ENCODE measurements at places on chromosomes 1 and 21.
A peak's percentile ranks its signal among the peaks of the same experiment; 100 is the strongest.

GRCh38 chr1:163535807-163536206 lies 214.1 kb downstream of the NUF2 start:
- peak; percentile 20 for DNase-seq

GRCh38 chr1:179883040-179883744 lies 1.1 kb downstream of the TOR1AIP1 start:
- no peak for DNase-seq

DNA sequence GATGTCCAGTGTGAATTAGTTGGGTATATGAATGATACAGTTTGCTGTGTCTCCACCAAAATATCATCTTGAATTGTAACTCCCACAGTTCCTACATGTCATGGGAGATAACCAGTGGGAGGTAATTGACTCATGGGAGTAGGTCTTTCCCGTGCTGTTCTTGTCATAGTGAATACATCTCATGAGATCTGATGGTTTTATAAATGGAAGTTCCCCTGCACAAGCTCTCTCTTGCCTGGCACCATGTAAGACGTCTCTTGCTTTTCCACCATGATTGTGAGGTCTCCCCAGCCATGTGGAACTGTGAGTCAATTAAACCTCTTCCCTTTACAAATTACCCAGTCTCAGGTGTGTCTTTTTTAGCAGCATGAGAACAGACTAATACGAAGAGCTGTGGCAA lies 223.0 kb downstream of the AJAP1 start:
- no peak for DNase-seq

GRCh38 chr1:3531928-3532327 lies 77.5 kb downstream of the ARHGEF16 start:
- DNase-seq: no peak

DNA sequence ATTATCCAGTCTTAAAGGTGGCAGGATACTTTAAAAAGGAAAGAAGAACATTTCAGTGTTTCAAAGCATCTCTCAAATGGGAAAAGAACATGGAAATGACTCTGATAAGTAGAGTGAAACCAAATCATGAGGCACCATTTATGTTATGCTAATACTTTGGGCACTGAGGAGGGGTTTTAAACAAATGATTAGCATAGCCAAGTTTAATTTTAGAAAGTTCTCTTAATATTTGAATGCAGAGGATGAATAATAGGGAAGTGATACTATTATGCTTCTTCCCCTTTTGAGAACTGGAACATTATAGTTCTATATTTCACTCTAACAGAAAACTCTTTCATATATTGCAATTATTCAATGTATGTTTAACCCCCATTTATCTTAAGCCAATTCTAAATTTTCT lies 1181.9 kb upstream of the PRMT6 start:
- DNase-seq: no peak

GRCh38 chr21:45864436-45864835 lies 117.1 kb upstream of the COL6A1 start:
- no peak for DNase-seq

GRCh38 chr1:19564366-19564765 lies 79.0 kb upstream of the CAPZB start:
- DNase-seq: no peak

DNA sequence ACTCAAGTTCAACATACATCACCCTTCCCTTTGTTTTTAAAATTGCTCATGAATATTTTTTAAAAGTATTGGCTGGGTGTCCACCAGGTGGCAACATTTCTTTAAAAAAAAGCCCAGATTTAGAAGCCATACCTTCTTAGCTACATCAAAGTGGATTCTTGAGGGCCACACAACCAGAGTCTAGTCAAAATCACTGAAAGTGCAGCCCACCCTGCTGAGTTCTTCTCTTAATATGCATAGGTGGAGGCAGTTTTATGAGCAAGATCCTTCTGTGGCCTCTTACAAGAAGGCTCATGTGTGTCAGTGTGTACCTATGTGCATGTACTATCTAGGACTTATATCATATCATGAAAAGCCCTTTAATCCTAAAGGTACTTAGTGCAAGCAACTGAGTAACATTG lies 16.9 kb upstream of the GNG12 start:
- DNase-seq: peak; percentile 57

DNA sequence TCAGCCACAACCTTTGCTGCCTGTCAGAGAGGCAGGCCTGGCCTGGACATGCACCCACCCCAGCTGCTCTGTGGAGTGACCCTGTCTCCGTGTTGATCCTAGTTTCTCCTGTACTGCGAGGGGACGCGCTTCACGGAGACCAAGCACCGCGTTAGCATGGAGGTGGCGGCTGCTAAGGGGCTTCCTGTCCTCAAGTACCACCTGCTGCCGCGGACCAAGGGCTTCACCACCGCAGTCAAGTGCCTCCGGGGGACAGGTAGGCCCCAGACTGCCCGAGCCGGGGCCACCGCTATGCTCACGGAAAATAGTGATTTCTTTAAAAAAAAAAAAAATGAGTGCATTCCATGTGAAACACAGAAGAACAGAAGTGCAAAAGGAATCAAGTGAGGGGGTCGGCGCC lies 41.6 kb upstream of the TRAPPC10 start:
- DNase-seq: no peak

DNA sequence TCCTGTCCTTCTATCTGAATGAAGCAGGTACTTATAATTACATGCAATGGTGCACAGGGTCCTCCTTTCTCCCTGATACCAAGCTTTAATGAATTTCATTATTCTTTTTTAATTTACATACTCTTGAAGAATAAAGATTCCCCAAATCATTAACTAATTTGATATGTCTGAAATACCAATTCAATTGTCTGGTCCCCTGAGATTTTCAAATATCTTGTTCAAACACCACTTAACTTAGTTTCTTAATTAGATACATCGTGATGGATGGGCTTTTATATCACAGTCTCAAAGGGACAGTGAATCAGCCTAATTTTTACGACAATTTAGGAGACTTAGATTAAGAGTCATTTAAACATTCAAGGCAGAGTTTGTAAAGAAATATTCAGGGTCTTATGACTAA lies 1054.6 kb downstream of the PLA2G4A start:
- DNase-seq: no peak

DNA sequence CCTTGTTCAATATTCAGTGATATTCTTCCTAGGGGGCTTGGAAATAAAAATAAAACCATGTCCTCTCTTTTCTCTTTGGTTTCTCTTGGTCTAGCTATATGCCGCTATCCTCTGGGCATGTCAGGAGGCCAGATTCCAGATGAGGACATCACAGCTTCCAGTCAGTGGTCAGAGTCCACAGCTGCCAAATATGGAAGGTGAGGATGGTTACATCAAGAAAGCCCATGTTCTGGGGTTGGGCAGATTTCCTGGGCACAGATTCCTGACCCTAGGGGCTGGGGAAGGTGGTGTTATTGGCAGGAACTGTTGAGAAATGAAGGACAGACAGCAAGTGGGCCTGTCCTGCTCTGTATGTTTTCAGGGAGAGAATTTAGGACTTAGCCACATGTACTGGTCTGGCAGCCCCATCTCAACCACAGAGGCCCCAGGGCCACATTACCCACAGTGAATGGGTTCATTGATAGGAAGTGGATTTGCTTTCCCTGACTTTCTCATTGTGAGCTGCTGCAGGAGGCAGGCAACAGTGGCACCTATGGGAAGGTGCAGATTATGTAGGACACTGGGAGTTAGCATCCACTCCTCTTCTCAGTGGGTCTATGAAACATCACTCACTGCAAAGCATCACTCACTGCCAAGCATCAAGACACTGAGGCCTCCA lies 37.4 kb upstream of the HSD17B7 start:
- no peak for DNase-seq

GRCh38 chr1:151455231-151455630 lies 4.1 kb downstream of the POGZ start:
- no peak for DNase-seq

- no peak for DNase-seq
Observed at GRCh38 chr1:231187571-231187970, 25.7 kb downstream of the TRIM67 start.

DNA sequence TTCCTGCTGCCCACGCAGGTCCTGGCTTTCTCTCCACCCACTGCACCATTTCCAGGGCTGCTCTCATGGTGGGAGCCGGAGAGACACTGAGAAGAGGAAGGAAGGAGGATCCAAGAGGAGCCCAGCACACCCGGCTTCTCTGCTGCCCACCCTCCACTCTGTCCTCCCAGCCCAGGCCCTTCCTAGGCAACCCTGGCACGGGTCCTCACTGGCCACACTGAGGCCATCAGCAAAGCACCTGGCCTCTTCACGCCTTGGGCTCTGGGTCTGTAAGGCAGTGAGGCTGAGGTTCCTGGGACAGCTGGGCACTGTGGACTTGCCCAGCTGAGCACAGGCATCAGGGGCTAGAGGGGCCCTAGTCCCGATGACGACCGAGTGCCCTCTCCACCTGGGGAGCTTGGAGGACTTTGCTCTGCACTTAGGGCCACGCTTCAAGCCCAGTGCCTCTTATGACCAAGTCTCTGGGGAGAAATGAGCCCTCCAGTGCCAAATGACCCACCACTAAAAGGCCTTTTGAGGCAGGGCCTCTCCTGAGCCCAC lies 43.1 kb downstream of the PDE9A start:
- no peak for DNase-seq

- peak; percentile 51 for DNase-seq
Observed at GRCh38 chr1:174258148-174258550, 98.8 kb downstream of the RABGAP1L start.

DNA sequence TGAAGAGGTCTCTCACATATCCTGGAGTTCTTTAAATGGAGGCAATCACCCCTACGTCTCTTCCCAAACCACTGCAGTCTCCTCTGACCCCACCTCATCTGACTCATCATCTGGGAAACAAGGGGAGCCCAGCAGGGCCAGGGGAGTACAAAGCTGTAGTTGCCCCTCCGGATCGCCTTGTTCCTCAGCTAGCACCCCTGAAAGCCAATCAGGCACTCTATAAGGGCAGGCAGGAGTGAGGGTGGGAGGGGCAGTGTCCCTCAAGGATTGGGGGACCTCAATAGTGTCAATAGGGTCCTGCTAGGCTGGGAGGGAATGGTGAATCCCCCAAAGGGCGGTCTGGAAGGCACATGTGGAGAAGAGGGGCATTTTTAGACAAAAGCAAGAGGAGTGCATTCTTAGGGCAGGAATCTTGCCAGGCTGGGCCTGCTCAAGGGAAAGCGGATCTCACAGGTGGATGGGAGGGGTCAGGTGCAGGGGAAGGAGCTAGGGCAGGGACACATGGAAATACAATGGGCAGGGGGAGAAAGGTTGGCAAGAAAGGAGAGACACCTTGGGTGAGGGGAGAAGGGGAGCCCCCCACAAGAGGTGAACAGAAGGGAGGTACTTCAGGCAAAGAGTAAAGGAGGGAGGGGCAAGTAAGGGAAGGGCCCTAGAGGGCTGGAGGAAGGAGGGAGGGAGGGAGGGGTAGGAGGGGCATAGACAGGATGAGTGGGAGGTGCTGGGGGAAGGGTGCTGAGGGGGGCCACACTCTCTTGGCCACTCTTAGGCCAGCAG lies 5.8 kb downstream of the SHISA4 start:
- DNase-seq: no peak

DNA sequence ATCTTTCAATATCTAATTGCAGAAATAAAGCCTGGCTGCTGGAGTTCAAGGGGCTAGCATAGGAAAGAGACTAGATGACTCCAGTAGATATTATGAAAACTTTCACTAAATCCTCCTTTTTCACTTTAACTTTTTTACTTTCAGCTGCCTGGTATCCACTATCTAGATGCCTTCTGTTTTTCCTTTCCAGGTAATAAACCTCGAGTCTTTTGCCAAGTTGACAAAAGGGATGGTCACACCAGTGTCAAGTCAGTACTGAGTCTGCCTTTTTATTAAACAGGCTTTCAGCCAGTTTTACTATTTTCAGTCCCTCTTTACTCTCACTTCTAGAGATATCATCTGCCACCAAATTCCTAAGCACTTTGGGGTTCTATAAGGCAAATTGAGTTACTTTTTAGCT lies 195.6 kb downstream of the FGGY start:
- no peak for DNase-seq

GRCh38 chr1:241611063-241611462 lies 29.1 kb downstream of the CHML start:
- DNase-seq: peak; percentile 74

DNA sequence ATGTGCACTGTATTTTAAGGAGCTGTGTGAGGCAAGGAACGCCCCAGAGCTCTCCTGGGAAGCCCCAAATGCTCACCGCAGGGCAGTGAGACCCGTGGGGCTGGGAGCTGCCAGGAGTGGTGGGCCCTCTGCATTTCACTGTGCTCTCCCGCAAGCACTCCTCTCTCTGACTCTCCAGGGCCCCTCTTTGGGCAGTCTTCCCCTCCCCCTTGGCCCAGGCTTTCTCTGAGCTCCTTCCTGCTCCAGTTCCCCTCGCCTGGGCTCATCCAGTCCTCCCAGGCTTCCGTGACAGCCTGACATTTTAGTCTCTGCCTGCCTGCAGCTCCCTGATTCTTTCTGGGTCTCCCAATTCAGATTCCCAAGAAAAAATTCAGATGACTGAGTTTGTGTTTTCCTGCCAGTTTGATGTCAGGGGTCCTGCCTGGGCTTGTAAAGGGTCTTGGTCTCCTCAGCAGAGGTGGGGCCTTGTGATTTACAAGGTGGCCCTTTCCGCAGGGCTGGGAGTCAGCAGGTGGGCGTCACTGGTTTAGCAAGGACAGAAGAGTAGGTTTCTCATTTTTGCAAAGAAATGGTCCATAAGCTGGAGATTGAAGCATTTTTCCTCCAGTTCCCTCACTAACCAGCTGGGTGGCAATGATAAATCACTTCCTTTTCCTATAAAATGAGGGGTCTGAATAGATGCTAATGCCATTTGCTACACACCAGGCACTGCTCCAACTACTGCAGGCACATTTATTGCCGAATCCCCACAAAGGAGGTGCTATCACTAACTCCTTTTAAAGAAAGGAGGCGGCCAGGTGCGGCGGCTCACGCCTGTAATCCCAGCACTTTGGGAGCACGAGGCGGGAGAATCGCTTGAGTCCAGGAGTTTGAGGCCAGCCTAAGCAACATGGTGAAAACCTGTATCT lies 1.9 kb upstream of the CA6 start:
- DNase-seq: no peak

DNA sequence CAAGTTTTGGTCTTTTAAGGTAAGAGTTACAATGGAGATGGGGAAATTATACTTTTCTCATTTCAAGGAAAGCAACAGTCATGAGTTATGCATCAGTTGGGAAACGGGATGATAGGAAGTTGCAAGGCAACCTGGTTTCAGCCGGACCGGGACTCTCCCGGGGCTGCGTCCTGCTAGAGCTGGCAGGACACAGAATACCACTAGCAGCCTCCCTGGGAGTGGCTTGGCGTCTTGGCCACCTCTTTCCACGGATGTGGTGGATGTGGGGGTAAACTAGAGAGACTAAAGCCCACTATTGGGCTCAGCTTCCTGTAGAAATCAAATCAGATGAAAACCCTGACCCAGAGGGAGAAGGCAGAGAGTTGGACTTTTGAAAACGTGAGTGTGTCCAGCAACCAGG lies 71.9 kb downstream of the ADARB1 start:
- no peak for DNase-seq

GRCh38 chr1:53138991-53139884 lies 3.2 kb downstream of the SLC1A7 start:
- DNase-seq: no peak

Data from SW480 (cell line).